Vein endothelial cell (primary cell): ENCODE measurements at places on chromosomes 7 and 10. TPM values are rescaled to one million over a fixed set of nuclear protein-coding genes. Genes with fewer than 3 reads are reported as not detected.

Gene OR9A2
- 0.33 TPM in 1 of 2 replicates, not detected in the other for total RNA-seq

Gene ENO4
- 0.10 and 0.33 TPM in 2 replicates for total RNA-seq

Gene GBX1
- under 0.01 TPM in 1 of 2 replicates, not detected in the other for total RNA-seq

Gene CALHM3
- total RNA-seq, result not detected in 2 replicates

Gene KLF14
- not detected in 2 replicates for total RNA-seq

Gene PRPS1L1
- total RNA-seq, result not detected in 2 replicates

Gene SSMEM1
- total RNA-seq, result not detected in 2 replicates
